Fibroblast of skin of right quadriceps (primary cell): ENCODE measurements at places on chromosomes 2 and 18.

- DNase-seq = peak; percentile 70
Measured at GRCh38 chr2:15159751-15160177, 401.4 kb downstream of the NBAS start.

- DNase-seq = peak; percentile 88
Measured at GRCh38 chr2:237662671-237663093, 35.3 kb downstream of the LRRFIP1 start.

GRCh38 chr2:222730366-222730999 lies 59.0 kb downstream of the MOGAT1 start:
- DNase-seq = peak; percentile 26

DNA sequence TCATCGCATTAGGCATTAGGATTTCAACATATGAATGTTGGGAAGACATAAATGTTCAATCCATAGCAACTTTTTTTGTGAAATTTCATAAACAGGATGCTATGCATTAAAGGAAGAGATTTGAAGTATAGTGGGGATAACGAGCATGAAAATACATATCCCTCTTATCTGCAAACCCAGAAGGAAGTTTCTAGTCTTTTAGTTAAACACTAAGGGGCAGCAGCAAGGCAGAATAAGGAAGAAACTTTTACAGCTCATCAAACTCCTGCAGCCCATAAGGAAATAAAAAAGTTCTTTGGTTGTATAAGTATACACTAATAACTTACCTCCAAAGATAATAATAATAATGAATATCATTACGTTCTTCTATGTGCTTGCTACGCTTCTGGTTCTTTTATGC lies 81.5 kb downstream of the CD226 start:
- DNase-seq = no peak

GRCh38 chr2:3620834-3621233 lies 25.9 kb downstream of the COLEC11 start:
- DNase-seq = no peak

DNA sequence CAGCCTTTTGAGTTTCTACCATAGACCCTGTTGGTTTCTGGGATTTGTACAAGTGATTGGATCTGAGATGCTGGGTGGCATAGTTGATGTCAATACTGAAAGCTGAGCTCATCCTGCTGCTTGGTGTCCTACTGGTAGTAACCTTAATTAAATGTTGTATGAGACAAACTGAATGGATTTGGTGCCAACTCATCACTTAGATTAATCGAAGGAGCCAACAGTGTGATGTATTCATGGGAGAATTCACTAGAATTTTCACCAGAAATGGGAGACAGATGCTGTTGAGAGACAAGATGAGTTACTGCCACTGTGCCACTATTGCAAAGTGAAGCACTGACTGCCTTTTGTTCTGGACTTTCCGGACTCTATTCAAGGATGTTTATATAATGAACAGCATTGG lies 158.5 kb downstream of the THADA start:
- DNase-seq = no peak

GRCh38 chr18:26777351-26778053 lies 88.0 kb downstream of the AQP4 start:
- DNase-seq = no peak

DNA sequence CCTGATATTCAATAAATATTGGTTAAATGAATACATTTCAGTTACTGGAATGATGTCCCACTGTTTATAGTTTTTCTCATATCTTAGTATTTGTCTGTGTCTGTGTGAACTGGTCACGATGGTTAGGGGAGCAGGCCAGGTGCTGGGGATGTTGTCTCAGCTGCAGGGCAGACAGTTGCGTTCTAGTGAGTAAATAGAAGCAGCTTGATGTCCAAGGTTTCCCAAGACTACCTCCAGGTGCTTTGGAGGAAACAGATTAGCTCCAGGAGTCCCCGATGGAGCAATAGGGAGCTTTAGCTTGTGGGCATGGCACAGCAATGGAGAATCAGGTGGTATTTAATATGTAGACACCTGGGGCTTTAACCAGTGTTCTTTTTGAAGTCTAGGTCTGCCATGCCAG lies 75.5 kb downstream of the GULP1 start:
- no peak for DNase-seq

- DNase-seq = no peak
Measured at GRCh38 chr18:27959101-27959500, 217.8 kb downstream of the CDH2 start.

GRCh38 chr2:150468350-150468960 lies 19.0 kb downstream of the RND3 start:
- DNase-seq = peak; percentile 3

DNA sequence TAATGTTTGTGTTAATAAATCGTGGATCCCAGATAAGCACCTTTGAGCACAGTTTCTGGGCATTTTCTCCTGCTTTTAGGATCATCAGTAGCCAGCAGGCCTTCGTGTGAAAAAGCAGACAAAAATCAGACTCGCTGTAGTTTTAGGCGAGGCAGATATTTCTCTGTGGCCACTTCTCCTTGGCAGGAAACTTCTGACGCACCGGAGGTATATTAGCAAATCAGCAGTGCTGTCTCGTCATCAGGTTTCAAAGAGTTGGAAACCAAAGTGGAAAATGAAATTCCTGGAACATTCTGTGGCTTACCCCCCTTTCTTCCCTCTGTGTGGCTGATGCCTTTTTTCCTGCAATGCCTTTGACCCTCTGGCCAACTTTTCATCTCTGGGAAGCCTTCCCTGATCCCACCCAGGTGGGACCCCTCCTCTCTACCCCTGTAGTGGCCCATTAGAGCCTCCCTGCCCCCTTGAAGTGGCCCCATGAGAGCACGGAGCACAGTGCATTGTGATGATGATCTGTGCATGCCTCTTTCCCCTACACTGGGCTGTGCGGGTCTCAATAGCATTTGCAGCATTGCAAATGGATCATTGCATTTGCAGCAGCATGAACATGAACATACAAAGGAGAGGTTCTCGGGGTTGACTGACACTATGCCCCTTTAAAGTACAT lies 93.3 kb downstream of the RNF144A start:
- DNase-seq = peak; percentile 94

DNA sequence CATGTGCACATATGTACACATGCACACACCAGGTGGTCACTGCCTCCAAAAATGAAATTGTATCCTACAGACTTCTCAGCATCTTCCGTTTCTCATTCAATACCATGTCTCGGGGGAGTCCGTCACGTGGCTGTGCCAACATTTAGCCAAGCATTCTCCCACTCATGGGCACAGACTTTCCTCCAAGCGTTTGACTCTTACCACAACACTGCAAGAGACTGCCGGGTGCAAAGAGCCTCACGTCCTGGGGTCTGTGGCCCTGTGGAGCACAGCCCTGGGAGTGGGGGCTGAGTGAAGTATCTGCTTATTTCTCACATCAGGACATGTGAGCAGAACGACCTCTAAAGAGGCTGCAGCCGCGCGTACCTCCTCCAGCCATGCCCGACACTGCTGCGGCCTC lies 28.0 kb downstream of the HDAC4 start:
- DNase-seq = no peak

DNA sequence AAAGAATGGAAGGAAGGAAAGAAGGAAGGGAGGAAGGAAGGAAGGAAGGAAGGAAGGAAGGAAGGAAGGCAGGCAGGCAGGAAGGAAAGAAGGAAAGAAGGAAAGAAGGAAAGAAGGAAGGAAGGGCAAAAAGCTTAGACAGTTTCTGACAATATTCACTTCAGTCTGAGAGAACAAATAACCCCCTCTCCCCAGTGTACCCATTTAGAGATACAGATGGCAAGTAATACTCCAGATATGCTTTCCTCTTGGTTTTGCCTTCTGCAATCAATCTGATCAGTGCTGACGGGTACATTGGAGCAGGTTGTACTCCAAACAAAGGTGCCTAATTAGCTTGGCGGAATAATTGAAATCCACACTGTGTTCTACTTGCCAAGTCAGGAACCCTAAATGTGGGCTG lies 534.6 kb upstream of the TMEFF2 start:
- DNase-seq = no peak

DNA sequence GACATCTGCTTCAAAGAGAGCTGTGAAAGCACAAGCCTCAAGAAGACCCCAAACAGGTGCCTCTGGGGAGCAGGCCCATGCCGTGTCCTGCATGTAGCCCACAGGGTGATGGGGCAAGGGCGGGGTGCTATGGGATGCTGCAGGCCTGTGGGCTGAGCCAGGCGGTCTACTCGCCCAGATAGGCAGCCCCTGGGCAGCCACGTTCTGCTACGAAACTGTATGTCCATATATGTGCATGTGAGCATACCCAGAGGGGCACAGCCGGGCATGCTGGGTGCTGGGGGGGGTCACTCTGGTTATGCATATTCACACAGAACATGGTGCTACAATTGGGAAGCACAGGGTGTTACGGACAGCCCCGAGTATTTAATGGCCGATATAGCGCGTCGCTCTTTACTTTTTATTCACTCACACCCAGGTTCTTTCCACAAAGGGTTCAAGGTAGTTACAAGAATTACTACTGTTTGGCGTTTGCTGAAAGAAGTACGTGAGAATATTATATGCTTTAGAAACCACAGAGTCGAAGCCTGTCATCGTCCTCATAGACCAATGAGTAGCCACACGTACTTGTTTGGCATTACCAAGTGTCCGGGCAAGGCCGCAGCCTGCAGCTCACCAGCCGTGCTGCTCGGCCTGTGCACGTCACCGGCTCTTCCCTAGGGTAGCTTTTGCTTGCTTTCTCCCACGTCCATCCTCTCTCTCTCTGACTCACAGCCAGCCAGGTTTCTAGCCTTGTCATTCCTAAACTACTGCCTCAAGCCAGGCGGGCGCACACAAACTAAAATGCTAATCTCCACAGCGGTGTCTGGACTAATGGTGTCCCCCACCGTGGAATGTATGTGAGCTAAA lies 14.4 kb downstream of the MTERF4 start:
- no peak for DNase-seq

DNA sequence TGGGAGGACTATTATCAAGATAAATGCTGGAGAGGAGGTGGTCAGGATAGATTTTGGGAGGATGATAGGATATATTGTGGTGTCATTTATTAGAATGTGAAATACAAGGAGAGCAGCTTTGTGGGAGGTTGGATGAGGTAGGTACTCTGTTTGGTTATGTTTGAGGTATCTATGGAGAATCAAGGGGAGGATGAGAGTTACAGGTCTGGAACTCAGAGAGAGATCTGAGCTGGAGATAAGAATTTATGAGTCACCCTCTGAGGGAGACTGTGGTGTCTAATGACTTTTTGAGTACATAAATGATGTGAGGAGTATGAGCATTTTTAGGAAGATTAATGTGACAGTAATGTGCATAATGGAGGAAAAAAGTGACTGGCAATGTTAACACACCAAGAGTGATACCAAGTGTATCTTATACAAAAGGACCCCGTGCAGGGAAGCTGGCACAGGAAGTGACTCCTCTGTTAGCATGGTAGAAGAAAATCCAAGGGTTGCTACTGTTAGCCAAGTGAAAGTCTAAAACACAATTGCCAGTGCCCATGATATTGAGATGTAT lies 48.2 kb downstream of the CRIM1 start:
- DNase-seq = peak; percentile 94

DNA sequence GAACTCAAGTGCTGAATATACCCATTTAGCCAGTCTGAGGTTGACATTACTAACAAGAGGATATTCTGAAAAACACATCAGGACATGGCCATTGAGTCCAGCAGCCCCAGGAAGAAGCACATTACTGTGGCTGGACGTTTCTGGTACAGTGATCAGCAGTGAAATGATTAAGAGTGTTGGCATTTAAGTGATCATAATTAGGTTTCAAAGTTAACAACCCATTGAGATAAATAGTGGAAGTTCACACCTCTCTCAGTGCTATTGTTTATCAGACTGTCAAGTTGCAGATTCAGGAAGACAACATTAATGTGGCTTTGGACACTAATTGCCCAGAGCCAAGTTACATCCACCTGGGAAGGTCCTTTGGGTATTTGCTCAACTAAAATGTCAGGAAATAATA lies 139.5 kb upstream of the GAREM1 start:
- no peak for DNase-seq

DNA sequence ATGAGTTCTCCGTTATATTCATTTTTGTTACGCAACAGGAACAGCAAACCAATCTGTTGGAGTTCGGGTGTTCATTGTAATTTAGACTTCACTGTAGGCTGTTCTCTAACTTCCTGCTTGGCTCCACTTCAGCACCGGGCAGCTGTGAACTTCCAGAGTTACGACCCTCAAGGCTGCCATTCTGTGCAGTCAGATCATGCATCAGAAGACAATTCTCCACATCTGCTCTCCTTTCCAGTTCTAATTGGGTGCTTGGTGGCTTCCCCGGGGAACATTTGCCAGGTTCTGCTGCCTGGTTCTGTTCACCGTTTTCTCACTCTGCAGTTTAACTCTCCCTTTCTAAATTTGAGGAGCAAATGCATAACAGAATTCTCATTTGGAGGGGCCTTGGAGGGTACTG lies 237.7 kb downstream of the NYAP2 start:
- DNase-seq = no peak
